ENCODE measurements at places on chromosomes 13 and 19.

GRCh38 chr13:91312324-91312723, 35.2 kb upstream of the MIR17HG start:
- DNase-seq: no peak

DNA sequence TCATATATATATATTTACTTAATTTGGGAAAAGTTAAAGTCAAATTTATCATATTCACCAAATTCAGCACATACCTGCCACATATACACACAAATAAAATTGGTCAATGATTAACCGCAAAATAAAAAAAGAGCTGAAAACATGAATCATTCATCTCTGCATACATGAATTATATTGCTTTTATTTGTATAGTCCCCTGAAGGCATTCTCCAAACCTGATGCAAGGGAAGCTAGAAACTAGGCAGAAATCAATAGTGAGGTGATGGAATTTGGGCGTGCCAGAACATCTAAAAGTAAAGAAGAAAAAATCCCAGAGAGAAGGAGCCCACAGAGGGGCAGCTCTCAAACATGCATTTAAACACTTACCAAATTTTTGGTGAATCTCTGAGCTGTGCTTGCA, 60.1 kb downstream of the UFM1 start:
- no peak for DNase-seq

- no peak for DNase-seq
Observed at GRCh38 chr13:110627351-110627750, 12.0 kb downstream of the NAXD start.

DNA sequence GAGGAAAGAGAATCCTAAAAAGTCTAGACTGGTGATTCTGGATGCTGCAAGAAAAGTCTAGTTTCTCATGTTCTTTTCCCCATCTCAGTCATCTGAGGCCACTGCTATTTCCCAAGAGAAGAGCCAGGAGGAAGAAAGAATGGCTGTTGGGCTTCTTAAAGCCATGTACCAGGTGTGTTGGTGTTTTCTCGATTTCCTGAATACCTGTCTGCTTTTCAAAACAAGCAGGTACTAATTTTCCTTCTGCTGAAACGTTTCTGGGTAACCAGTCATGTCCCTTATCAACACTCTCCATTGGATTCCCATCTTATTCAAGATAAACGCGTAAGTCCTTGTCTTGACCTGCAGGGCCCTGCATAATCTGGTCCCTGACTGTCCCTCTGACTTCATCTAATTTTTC, 1.1 kb downstream of the ZNF570 start:
- no peak for DNase-seq

- DNase-seq: no peak
Observed at GRCh38 chr13:41199526-41199925, 5.2 kb upstream of the KBTBD7 start.

- DNase-seq: no peak
Observed at GRCh38 chr13:34425327-34425949, 516.6 kb upstream of the NBEA start.

DNA sequence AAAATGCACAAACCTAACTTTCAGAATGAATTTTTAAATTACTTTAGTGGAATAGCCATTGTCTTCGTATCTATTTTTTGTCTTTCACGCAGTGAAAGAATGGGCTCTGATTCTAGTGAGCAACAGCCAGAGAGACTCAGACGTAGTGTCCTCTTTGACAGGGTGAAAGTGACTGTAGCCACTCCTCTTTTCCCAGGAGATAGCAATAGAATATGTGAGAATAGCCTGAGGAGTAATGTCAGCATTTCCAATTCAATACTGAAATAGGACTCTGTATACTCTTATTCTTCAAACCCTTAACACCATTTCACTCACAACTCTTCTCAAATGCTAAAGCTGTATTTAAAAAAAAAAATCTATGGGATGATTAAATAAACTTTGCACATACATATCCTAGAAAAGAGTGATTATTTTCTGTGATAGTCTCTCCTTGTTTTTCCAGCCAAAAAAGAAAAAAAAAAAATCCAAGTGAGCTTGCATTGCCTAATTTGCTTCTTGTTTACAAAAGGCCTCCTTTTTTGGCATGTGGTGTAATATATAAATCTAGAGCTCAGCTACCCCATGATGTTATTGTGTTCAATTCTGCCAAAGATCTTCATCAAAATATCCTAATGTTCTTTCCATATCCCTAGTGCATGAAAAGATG, 626.1 kb upstream of the SLITRK6 start:
- no peak for DNase-seq

DNA sequence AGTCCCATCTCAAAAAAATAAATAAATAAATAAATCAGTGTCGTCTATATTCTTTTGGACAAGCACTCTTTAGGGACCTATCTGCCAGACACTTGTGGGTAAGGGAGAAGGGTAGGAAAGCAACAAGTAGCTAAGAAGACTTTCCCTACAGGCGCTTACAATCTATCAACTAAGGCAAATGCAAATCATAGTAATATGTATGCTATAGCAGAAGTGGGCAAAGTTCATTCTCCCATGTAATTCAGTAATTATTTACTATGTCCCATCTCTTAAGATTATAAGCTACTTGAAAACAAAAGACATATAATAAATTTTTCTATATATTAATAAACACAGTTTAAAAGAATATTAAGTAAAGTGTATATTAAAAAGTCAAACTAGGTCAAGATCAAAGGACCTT, 16.5 kb downstream of the ELF1 start:
- no peak for DNase-seq

GRCh38 chr13:90866006-90866405, 481.5 kb upstream of the MIR17HG start:
- DNase-seq: no peak

GRCh38 chr19:48615231-48616040, 560 bp upstream of the FAM83E start:
- DNase-seq: no peak

- DNase-seq: no peak
Observed at GRCh38 chr13:46614582-46614981, 61.6 kb downstream of the LRCH1 start.

DNA sequence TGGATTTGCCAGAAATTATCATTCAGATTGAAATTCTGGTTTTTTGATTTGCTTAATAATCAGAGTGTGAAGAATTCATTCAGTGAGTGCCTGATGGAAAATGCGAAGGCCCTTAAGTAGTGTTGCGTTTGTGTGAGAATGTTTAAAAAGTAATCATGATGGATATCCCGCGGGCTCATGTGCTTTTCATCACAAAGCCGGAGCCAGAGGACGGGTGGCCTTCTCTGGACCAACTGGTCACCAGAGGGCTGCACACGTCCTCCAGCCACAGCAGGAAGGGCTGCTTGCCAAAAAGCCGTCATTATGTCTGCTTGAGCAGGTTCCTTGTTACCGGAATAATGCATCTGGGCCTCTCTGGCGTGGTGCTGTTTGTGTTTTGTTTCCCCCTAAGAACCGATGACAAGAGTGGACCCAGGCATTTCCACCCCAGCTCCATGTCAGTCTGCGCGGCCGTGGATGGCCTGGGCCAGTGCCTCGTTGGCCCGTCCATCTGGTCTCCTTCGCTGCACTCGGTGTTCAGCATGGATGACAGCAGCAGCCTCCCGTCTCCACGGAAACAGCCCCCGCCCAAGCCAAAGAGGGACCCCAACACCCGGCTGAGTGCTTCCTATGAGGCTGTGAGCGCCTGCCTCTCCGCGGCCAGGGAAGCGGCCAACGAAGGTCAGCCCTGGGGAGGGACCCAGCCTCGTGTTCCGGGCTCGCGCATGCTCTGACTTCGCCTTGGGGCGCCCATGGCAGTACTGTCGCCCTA, 497.7 kb downstream of the MYO16 start:
- DNase-seq: peak; percentile 28

DNA sequence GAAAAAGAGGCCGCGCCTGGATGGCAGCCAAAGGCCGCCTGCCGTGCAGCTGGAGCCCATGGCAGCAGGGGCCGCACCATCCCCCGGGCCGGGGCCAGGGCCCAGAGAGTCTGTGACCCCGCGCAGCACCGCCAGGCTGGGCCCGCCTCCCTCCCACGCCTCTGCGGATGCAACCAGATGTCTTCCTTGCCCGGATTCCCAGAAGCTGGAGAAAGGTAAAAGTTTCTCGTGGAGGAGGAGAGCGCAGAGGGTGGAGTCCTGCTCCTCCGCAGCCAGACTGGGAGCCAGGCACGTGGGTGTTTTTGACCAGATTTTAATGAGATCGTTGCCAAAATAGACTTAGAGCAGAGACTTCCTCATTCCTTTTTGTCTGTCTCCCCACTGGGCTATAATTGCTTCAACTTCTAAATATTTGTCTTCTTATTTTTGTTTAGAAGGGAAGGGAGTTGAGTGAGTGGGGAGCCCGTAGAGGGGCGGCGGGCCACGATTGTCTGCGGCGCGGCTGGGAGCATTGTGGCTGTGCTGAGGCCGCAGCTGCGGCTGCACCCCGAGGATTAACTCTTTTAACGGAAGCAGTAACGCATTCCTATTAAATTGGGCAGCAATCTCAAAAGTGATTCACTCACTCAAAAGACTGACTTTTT, 22.8 kb upstream of the NDUFS7 start:
- peak; percentile 69 for DNase-seq

DNA sequence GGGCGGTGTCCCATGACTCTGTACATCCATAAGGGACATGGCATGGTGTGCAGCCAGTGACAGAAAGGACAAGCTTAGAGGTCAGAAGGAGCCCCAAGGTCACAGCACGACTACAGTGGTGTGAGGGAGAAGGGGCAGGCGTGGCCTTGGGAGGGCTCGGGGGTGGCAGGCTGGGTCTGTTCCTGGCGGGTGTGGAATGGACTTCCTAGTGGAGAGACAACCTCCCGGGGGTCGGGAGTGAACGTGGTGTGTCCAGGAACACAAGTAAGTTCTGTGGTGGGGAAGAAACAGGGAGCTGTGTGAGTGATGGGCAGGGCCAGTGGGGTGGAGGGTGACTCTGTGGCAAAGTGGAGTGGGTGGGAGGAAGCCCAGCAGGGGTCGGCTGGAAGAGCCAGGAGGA, 279.3 kb downstream of the TEX29 start:
- no peak for DNase-seq

GRCh38 chr19:5985098-5985783, 7.3 kb upstream of the RANBP3 start:
- no peak for DNase-seq

DNA sequence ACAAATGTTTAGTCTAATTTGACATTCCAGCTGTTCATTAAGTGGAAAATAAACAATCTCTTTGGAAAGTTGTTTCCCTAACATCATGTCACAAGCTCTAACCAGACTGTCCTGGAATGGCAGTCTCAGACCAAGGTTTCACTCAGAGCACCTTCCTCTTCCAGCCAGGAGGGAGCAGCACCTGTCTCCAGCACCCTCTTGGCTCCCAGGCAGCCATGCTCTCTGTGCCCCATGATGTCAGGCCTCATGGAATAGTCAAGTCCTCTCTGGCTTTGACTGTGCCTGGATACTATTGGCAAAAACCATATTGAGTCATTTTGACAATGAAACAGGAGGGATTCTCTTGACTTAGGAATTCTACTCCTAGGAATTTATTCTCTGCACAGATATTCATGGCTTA, 171.4 kb downstream of the OXGR1 start:
- no peak for DNase-seq

- DNase-seq: no peak
Observed at GRCh38 chr19:54329476-54330165, 9.3 kb downstream of the LILRA4 start.

DNA sequence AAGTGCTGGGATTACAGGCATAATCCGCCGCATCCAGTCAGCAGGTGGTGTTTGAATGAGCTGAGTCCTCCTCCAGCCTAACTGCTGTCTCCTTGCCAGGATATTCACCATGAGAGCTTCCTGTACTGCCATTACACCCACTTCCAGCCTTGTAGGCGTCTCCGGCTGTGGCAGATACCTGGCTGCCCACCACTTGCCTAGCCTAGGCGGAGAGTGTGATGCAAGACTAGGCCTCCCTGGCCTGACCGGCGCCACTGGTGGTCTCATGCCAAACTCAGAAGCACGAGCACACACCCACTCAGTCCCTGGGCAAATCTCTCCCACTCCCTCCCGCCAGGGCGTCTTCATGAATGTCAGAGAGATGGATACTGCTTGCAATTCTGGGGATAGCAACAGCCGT, 16.6 kb downstream of the IL12RB1 start:
- no peak for DNase-seq

- DNase-seq: no peak
Observed at GRCh38 chr19:55673465-55673864, 1.6 kb upstream of the EPN1 start.

DNA sequence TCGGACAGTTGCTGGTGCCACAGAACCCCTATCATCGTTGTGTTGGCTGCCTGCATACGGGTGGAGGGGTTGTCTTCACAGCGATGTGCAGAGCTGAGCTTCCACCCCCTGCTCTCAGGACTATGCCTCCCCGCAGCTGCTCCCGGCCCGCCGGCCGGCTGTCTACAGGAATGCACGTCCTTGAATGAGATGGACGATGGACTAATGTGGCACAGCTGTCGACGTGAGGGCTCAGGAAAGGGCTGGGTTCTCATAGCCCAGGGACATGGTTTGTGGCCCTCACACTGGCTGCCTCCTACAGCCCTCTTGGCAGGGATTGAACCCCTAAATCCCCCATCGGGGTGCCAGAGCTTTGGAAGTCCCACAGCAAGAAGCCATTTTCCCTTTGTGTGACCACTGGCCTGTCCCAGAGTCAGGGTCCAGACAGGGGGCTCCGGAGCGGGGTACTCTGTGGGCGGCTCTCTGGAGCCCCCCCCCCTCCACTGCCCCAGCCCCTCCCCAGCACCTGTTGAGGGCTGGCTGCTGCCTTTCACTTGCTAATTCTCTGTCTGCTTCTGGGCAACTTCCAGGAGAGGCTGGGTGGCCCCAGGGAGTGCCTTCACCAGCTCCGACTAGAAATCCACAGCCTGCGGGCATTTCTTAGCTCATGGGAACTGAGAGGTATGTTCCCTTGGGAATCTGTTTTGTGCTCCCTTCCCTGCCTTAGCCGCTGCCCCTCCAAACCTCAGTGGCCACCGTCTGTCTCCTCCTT, 40.2 kb downstream of the TSSK6 start:
- DNase-seq: no peak

DNA sequence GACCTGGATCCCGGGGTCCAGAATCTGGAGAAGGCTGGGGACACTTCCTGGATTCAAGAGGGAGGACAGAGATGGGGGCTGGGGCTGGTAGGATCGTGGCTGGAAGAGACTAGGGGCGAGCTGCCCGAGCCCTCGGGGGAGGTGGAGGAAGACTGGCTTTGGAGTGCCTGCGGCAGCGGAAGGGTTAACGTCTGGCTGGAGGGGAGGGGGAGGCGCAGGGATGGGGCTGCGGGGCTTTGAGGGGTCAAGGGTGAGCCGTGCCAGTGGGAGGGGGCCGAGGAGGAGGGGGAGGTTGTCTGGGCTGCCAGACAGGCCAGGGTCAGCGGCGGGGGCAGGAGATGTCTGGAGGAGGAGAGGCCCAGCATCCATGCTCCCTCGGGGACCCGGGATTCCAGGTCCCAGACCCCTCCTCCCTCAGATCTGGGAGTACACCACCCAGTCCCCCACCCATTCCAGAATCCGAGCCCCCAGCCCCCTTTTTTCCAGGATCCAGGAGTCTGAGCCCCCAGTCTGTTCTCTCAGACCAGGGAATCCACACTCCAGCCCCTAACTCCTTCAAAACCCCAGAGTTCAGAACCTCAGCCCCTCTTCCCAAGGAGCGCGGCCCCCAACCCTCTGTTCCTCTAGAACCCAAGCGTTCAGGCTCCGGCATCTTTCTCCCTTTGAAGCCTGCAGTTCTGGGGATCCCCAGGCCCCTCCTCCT, 3.2 kb upstream of the SPACA6 start:
- peak; percentile 55 for DNase-seq

GRCh38 chr13:72693832-72694231, 33.6 kb downstream of the MZT1 start:
- no peak for DNase-seq

- DNase-seq: peak; percentile 95
Observed at GRCh38 chr19:49929121-49929610, at the start of the genes ATF5 and NUP62. ATF5 (plus strand) TSS chr19:49929205; CDS start chr19:49930851, 1,646 bp downstream. NUP62 (minus strand) TSS chr19:49929504; CDS start chr19:49909807, 19,697 bp downstream.

- DNase-seq: no peak
Observed at GRCh38 chr13:48790199-48790598, 136.5 kb downstream of the CYSLTR2 start.

Data from hypothalamus (tissue), 51 donors.